T-helper 1 cell (primary cell): ENCODE measurements at places on chromosomes 11 and 22.

- no peak for DNase-seq
Observed at GRCh38 chr22:17994424-17995108, 29.8 kb downstream of the MICAL3 start.

GRCh38 chr11:4044976-4045646, 49.5 kb upstream of the RRM1 start:
- DNase-seq = no peak

DNA sequence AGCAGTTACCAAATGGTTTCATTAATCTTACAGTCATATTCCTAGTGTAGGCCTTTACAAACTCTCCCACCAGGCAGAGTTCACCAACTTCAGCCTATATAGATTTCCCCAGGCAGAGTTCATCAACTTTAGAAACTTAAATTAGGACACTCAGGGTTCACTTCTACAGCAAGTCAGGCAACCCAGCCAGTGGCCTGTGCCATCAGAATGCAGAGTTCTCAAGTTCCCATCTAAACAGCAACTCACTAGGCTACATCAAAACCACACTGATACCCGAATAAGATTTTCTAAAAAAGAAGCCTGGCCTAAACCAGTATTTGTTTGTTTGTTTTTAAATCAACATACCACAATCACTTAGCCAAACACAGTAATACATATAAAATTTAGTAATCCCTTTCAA, 33.7 kb downstream of the PICALM start:
- DNase-seq = no peak

GRCh38 chr11:75347781-75348566, 3.5 kb downstream of the ARRB1 start:
- no peak for DNase-seq

DNA sequence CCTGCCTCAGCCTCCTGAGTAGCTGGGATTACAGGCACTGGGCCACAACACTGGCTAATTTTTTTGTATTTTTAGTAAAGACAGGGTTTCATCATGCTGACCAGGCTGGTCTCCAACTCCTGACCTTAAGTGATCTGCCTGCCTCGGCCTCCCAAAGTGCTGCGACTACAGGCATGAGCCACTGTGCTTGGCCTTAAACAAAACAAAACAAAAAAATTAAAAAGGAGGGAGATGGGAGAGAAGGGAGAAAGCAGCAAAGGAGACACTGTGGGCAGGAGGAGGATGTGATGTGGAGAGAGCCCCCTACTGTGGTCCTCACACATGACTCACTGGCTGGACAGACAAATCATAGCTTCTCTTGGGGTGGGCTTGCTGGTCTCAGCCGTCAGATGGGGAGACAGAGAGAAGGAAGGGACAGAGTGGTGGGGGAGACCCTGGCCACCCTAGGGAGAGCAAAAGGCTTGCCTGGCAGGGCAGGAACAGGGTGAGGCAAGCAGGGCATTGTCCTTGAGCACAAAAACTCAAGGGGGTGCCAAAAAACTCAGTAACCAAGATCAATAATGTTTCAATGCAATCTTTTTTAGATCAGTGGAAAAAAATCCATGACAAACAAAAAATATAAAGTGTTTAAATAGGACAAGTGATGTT, 31.6 kb downstream of the TPST2 start:
- DNase-seq = no peak

- DNase-seq = no peak
Observed at GRCh38 chr11:103920933-103921332, 115.5 kb upstream of the DDI1 start.

DNA sequence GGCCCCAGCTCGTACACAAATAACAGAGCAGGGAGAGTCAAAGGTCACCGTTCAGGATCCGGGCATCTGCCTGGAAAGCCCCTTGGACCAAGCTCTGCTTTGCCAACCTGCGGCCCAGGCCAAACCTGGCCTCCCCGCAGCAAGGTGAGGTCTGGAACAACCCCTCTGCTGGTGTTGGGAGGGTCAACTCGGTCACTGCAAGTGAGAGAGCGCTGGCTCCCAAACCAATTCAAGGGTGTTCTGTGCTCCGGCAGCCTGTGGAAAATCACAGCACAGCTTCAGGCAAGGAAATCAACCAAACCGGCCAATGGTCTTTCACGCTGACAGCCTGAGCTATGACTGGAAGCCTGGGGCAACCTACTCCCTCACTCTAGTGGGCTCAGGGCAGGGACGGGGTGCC, 63.4 kb downstream of the MYH9 start:
- DNase-seq = no peak

- no peak for DNase-seq
Observed at GRCh38 chr11:69372589-69373250, 78.8 kb downstream of the MYEOV start.

- DNase-seq = no peak
Observed at GRCh38 chr11:123227763-123228495, 32.9 kb upstream of the CLMP start.

DNA sequence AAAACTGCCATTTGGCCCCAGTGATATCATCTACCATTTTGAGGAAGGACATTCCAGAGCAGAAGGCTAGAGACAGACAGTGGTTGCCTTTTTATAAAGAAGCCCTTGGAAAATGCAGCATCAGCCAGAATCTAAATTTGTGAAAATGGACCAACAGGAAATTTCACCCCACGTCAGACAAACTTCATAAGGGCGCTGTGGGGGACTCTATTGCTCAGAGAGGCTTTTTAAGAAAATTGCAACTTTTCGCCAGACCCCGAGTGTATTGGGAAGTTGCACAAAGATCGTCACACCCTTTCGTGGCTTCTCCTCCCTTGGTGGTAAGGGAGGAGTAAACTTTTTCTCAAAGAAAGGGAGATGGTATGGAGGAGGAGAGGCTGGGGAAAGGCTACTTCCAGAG, 12.3 kb upstream of the ALX4 start:
- no peak for DNase-seq

GRCh38 chr11:33692013-33692504, 8.6 kb downstream of the C11orf91 start:
- no peak for DNase-seq

- no peak for DNase-seq
Observed at GRCh38 chr11:12249590-12250260, 127.6 kb upstream of the PARVA start.

GRCh38 chr11:77284476-77285468, 16.7 kb downstream of the GDPD4 start:
- DNase-seq = no peak

DNA sequence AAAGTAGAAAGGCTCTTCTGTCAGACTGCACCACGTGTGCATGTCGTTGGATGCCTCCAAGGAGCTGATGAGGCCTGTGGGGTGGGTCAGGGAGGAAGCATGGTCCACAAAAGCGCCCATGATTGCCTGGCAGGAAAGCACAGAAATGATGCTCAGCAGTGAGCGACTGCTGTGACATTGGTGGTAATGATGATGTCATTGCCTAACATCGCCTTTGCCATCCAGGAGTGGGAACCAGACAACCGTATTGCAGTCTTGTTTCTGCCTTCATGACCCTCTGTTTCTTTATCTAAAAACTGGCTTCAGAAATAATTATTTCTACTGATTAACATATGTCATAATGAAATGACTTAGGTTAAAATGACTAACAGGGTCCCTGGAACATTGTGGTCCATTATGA, 477.8 kb upstream of the B3GAT1 start:
- no peak for DNase-seq

DNA sequence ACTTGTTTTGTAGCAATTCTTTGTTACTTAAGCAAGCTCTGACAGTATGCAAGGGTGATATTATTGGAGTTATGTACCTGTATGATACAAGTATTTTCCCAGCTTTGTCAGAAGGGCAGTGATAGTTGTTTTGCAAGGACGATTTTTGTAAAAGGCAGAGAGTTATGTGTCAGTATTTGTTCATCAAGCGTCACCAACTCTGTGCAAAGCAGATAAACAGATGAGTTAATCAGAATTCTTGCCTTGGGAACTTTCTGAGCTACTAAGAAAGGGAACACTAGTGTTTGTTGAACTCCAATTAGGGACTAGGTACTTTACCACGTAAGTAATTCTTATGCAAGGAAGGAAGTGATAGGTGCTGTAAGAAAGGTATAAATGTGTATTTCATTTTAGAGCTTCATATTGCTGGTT, 1.4 kb downstream of the USP47 start:
- peak; percentile 25 for DNase-seq

DNA sequence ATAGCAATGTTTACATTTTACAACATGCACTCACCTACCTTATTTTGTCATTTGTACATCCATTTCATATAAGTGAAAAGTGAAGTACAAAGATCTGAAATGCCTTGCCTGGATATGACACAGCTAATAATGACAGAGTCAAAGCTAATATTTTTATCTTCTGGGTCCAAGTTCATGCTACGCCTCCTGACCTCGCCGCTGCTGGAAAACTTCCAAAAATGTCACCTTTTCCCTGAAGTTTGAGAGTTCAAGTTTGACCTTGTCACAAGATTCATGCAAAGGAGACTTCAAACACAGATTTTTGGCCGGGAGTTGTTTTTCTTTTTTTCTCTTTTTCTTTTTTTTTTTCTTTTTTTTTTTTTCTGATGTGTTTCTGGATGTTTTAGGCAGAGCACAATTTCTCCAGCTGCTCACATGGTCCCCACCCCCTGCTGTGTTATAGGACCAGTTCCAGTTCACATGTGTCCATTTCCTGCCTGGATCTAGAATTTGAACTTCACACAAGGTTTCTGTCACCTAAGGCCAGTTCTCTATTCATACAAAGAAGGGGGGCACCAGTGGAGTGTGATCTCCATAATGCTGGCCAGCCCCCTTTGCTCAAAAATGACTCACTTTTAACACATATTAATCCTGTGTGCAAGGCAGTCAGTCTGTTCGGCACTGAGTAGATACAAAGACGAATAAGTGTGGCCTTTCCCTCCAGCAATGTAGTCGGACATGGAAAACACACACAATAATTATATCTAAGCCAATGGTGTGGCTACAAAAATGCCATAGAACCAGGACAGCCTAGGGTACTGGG, 546.8 kb downstream of the BUD13 start:
- no peak for DNase-seq

GRCh38 chr11:34940026-34940677, 23.7 kb downstream of the PDHX start:
- no peak for DNase-seq

GRCh38 chr11:56345739-56346138, at the start of gene OR8K1:
TSS of gene OR8K1 (plus strand) at chr11:56346039. CDS start at chr11:56346039, 0 bp downstream.
- no peak for DNase-seq

DNA sequence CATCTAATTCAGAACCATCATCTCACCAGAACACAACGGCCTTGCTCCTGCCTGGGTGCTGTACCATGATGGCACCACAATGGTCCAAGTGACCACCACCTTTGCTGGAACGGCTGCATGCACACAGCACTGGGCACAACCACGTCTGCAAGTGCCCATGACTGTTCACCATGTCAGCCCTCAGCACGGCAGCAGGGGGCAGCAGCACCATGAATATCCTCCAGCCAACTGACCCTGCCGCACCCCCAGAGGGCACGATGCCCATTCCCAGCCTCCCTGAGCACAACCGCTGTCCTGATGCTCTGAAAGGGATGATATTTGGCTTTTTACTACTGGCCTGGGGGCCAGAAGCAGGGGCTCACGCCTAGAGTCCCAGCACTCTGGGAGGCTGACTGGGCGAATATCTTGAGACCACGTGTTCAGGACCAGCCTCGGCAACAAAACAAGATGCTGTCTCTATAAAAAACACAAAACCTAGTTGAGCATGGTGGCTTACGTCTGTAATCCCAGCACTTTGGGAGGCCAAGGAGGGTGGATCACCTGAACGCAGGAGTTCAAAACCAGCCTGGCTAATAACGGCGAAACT, 25.7 kb downstream of the DRD4 start:
- DNase-seq = no peak

DNA sequence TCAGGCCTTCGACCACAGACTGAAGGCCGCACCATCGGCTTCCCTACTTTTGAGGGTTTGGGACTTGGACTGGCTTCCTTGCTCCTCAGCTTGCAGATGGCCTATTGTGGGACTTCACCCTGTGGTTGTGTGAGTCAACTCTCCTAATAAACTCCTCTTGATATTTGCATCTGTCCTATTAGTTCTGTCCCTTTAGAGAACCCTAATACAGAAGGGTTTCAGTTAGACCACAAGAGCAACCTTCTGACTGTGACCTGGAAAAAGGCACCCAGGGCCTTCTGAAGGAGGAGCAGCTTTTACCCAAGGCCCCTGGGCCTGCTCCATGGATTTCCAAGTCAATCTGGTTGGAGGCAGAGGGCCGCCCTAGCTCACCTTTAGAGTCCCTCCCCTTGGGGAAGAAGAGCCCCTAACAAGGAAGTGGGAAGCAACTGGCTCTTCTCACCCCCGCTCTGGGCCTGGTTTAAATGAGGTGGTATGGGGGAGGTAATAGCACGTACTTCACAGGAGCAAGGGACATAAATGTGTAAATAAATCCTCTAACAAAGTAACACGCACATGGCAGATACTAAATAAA, 11.2 kb upstream of the CHST1 start:
- no peak for DNase-seq

DNA sequence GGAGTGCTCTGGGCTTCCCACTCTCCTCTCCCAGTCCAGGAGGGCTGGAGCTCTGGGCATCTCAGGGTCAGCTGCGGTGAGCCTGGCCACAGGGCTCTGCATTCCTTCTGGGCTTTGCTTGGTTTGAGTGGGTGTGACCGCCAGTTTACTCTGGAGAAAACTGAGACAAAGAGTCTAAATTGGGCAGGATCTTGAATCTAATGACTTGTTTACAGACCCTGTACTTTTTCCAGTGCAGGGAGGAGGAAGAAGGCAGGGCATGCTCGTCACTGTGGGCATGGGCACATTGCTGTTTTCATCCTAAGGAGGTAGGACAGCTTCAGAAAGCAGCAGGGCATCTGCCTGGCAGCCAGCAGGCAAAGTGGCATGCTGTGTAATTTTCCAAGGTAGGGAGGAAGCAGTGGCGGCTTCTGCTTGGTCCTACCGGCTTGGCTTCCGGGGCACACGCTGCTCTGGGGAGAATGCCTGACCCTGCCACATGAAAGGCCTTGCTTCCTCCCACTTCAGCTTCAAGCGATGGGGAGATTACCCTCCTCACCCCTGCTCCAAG, 22.9 kb downstream of the FLI1 start:
- peak; percentile 58 for DNase-seq

- DNase-seq = no peak
Observed at GRCh38 chr11:94585399-94585798, 18.2 kb downstream of the PIWIL4 start.

- no peak for DNase-seq
Observed at GRCh38 chr22:29041408-29041807, 20.2 kb downstream of the C22orf31 start.

GRCh38 chr11:10291801-10292638, 2.0 kb downstream of the SBF2 start:
- no peak for DNase-seq

DNA sequence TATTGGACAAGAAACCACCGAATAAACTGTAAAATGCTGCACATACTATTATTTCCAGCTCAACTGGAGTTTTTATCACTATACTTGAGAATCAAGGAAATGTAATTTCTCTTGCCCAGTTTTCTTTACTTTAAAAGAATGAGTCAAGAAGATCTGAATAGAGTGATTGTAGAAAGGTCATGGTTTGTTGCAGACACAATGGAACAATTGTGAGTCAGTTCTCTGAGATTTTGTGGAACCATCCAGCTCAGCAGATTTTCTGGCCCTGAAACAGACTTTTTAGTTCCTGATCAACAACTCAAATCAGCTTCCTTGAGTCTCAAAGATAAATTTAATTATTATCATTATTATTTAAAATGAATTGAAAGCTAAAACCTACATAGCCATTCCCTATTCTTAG, 1.3 kb downstream of the TCN1 start:
- DNase-seq = no peak
